ENCODE measurements at places on chromosomes 3 and 15. TPM values are rescaled to one million over a fixed set of nuclear protein-coding genes. Genes with fewer than 3 reads are reported as not detected.

The HCN4 gene
- not detected for total RNA-seq

The GP9 gene
- total RNA-seq = 0.48 TPM

The FBXL22 gene
- total RNA-seq = 3.5 TPM

The PPM1L gene
- total RNA-seq = 12.8 TPM

The PPP1R14D gene
- total RNA-seq = 4.9 TPM

The KLHL6 gene
- 7.9 TPM for total RNA-seq

The TLR9 gene
- total RNA-seq = not detected

The RGMA gene
- 14.4 TPM for total RNA-seq

The SLC22A14 gene
- total RNA-seq = not detected

The YEATS2 gene
- 32.8 TPM for total RNA-seq

The TNFSF10 gene
- total RNA-seq = 37.0 TPM
